ENCODE measurements at places on chromosomes 4 and X.

GRCh38 chr4:129641179-129641578, 545.2 kb downstream of the C4orf33 start:
- no peak for DNase-seq

DNA sequence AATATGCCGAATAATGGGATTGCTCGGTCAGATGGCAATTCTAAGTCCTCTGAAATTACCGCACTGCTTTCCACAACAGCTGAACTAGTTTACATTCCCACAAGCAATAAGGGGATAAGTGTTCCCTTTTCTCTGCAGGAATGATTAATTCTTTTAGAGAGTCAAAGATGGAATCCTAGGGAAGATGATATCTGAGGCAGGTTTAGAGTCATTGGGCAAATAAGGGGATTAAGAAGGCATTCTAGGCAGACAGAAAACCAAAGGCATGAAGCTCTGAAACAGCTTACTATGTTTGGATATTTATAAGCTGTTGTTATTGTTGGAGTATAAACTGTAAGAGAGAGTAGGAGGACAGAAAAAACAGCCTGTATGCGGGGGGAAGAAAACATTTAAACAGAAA, 85.7 kb downstream of the TET2 start:
- DNase-seq, result no peak

GRCh38 chrX:148700021-148700420, 199.6 kb downstream of the AFF2 start:
- no peak for DNase-seq

DNA sequence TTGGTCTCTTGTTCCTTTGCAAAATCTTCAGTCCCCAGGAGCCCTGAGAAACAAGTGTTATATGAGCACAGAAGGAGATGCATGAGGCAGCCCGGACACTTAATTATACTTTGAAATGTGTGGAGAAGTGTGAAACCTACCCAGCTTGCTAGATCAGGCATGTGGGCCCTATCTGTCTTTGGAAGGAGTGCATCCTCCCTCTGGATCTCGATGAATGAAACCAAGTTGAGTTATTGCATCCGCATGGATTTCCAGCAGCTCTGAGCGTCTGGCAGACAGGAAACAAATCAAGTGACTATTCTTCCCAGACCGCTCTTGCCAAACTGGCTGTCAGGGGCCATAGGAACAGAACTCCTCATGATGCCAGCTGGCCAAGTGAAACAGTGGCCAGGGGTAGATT, 19.6 kb upstream of the SOWAHD start:
- DNase-seq, result no peak

DNA sequence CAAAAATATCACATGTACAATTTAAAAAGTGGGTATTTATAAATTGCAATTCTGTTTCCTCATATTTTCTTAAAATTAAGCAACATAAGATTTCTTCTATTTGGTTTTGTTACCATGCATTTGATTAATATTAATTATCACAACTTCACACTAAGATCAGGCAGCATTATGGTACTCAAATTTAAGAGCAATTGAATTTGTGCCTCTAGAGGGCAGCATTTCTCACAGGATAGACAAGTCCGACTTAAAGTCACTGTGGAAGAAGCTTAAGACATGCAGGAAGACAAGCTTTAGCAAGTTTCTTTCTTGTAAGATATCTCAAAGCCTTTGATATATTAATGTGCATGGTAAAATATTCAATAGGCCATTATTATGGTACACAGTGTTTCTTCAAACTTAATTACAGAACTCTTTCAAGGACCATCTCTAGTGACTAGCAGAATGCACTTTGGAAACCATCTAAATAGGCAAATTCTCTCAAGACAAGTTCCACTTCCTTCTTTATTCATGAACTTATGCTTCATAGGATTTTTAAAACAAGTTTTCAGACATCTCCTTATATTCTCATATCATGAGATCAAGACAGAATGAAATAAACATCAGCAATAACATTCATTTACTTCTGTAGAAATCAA, 35.0 kb downstream of the FBXW7 start:
- no peak for DNase-seq

- no peak for DNase-seq
Observed at GRCh38 chr4:176404621-176405020, 84.9 kb downstream of the SPCS3 start.

GRCh38 chrX:19953145-19953544, 37.7 kb downstream of the BCLAF3 start:
- DNase-seq, result no peak

DNA sequence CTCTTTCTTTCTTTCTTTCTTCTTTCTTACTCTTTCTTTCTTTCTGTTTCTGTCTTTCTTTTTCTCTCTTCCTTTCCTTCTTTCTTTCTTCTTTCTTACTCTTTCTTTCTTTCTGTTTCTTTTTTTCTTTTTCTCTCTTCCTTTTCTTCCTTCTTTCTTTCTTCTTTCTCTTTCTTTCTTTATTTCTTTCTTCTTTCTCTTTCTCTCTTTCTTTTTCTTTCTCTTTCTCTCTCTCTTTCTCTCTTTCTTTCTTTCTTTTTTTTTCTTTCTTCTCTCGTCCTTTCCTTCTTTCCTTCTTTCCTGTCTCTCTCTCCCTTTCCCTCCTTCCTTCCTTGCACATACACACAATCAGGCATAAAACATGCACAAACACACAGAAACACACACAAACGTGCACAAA, 79.3 kb upstream of the SHOX start:
- no peak for DNase-seq

DNA sequence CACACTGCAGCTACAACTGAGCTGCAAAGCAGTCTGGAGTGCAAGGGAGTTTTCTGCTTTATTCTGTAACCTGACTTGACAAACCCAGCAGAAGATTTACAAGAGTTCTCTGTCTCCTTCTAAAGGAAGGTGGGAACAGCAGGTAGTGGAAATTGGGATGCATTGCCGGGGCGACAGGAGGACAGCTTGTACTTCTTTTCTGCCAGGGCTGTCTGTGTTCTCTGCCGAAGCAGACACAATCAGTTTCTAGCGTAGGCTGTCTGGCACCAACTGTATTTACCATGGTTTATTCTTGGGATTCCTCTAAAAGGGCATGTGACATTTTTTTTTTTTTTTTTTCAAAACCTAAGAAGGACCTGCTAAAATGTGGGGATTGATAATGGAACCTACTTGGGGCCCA, 190.8 kb upstream of the GK2 start:
- no peak for DNase-seq

- DNase-seq, result no peak
Observed at GRCh38 chr4:185217408-185217975, 8.1 kb downstream of the SNX25 start.

GRCh38 chrX:133359466-133359865, 55.8 kb downstream of the GPC4 start:
- DNase-seq, result no peak

DNA sequence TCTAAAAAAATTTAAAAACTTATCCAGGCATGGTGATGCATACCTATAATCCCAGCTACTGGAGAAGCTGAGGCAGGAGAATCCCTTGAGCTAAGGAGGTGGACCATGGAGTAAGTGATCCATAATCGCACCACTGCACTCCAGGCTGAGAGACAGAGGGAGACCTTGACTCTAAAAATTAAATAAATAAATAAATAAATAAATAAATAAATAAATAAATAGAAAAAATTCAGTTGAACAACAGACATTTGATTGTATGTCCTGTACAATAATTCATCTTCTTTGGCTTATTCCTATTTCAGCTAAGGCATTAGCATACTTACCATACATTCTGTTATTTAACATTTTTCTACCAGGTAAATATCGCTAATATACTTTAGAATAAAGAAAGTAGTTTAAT, 726.1 kb upstream of the GALNTL6 start:
- no peak for DNase-seq

- no peak for DNase-seq
Observed at GRCh38 chr4:95591278-95591677, 42.5 kb upstream of the UNC5C start.

DNA sequence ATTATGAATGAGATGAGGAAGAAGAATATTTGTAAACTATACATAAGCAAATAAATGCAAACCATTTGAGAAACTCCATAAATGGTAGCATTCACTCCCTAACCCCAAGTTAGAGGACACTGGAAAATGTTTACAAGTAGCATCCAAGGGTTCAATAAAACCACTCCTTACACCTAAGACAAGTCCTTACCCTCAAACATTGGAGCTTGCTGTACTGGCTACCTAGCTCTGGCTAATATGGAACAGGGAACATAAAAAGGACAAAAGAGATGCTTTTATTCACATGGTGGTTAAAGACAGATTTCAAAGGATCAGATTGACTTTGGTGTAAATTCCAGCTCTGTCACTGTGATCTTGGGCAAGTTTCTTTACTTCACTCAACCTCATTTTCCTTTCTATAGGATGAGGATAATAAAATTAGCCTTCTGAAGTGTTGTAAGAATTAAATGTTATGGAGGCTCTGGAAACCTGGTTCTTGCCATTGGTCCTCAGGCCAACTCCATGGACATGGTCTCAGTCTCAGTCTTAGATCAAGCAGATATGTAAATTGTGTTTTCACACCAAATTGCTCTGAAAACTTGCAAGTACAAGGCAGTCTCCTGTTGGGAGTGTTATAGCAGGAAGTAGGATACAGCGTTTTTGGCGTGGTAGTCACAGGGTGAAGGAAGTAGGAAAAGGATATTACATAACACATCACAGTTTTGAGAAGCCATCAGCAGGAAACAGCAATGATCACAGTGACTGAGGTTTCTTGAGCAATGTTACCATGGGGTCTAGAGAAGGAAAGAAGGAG, 3.3 kb downstream of the CXCL1 start:
- DNase-seq, result no peak

DNA sequence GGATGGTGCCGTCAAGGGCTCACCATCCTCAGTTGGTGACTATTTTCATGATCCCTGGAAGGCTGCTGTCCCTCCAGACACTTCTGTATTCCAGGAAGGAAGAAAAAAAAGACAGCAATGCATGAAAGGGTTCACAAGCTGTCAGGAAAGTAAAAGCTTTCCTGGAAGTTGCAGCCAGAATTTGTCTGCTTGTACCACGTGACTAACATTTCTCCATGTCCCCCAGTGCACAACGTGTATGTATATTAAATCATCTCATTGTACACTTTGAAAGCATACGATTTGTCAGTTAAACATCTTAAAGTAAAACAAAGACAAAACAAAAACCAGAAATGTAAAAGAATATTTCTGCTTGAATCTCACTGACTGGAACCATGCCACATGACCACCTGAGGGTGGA, 127.4 kb upstream of the CLNK start:
- no peak for DNase-seq

DNA sequence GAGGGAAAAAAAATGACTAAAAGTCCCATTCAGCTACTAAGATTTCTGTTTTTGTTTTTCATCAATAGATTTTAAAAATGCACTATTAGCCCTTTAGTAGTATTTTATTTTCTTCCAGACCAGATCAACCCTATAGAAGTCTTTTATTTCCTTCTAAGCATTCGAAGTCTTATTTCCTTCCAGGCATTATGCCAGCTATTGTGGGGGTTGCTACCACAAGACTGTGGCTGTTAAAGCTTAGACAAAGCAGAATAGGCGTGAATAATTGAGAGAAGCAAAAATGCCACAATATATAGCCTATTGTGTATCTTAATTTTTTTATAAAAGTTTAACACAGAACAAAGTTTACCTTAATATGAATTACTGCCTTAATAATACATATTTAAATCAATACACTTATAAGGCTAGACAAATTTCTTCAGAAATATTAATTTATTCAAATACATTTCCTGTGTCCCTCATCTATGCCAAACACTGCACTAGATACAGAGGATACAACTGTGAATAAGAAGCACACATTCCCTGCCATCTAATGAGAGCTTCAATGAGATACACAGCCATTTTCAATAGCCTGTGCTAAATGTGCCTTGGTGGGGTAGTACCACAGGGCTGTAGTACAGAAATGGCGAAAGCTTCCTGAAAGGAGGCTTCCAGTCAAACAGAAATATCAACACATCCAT, 33.1 kb downstream of the SLC10A7 start:
- DNase-seq, result no peak

- no peak for DNase-seq
Observed at GRCh38 chr4:83282049-83282535, 2.5 kb downstream of the COQ2 start.

- no peak for DNase-seq
Observed at GRCh38 chr4:36740796-36741310, 459.4 kb downstream of the DTHD1 start.

DNA sequence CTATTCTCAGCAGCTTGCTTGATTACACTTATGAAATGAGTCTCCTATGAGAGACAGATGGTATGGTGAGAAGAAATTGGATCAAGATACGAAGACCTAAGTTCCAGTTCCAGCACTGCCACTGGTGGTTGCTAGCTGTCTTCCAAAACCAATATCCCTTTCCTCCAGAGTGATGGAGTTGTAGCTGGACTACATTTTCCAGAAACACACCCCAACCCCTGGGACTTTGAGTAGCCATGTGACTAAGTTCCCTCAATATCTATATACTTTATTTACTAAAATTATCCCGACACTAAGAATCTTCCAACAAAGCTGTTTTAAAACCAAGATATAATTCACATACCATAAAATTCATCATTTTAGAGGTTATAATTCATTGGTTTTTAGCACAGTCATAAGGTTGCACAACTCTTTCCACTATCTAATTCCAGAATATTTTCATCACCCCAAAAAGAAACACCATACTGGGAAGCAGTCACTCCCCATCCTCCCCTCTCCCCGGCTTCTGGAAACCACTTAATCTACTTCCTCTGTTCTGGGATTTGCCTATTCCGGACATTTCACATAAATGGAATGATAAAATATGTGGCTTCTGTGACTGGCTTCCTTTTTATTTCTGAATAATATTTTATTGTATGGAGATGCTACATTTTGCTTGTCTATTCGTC, 118.0 kb downstream of the MANBA start:
- no peak for DNase-seq

GRCh38 chr4:75902352-75902751, at the start of gene PPEF2:
Gene PPEF2 (minus strand): TSS chr4:75902452. CDS start chr4:75896325, 6,127 bp downstream.
- DNase-seq, result no peak

GRCh38 chr4:128558896-128559679, 250.4 kb upstream of the JADE1 start:
- no peak for DNase-seq

DNA sequence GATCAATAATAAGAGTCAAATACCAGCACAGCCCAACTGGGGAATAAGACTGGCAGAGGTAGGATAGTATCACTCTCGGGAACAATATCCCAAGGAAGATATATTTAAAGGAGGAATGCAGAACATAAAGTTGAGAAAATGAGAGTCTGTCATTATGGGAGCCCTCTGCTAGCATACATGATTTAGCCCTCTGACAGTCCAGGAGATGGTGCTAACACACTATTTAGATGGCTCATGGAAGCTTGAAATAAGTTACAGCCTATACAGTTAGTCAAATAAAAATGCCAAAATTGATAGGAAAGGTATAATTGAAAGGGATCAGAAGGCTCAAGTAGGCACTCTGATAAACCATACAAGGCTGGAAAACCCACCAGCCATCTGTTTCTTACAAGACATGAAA, 201.0 kb upstream of the NEIL3 start:
- DNase-seq, result no peak
